ENCODE measurements at places on chromosomes 16 and 17.

DNA sequence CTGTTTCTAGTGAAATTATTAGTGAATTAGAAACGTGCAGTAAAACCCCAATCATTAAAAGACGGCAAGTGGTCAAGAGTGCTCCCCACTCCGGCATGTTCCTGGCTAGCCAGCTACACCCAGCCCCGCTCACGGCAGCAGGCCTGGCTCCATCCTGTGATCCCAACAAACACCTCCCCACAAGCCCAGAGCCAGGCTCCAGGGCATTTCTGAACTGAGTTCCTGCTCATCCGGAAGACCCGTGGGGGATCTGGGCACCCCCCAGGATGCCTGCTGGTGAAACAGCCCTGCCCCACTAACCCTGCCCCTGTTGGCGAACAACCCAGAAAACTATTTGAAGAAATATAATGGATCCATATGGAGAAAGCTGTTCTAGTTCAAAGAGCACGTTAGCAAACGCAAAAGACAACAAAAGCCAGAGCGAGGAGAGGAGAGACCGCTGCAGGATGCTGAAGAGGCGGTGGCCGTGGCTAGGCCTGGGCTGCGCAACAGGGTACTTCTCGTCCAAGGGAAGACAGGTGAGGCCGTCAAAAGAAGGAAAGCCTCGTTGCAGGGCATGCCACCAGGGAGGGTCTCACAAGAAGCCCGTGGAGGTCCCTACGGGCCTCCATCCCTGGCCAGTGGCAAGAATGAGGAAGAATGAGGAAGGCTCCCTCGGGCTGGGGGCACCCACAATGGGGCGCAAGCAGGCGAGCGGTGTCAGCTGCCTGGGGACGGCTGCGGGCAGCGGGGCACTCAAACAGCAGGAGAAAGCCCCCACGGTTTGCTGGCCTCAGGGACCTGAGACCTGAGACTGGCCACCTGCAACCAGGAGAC is 19.2 kb downstream of the SLC16A3 start:
- DNase-seq, result no peak

DNA sequence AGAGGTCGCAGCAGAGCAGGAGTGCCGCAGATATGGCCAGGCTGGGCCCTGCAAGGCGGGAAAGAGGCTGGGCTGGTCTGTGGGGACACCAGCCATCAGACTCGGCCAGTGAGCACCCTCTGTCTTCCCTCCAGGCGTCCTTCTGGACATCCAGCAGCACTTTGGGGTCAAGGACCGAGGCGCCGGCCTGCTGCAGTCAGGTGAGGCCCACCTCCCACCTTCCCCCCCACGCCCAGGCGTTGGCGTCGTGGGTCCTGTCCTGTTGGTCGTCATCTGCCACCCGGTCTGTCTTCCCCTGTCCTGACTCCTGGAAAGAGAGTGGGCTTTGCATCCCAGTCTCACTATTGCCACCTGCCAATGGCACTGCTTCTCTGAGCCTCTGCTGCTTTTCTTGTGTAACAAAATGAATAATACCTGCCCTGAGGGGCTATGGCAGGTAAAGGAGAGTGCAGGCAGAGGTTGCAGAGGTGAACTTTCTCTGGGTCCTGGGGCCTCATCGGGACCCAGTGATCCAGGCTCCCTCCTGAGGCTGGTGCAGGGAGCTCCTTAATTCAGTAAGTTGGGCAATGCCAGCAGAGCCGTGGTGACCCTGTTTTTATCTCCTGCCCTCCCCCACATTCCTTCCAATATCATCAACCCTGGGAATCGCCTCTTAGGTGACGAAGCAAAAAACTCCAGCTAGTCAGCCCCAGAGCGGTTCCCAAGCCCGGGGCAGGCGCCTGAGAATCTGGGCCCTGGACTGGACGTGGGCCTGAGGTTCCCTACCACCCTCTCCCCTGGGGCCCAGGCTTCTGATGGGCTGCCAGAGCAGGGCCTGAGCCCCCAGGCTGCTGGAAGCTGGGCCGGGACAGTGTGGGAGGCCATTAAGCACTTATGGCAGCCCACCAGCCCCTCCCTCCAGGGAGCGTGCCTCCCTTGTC is 14.7 kb downstream of the SPNS2 start:
- DNase-seq, result no peak

DNA sequence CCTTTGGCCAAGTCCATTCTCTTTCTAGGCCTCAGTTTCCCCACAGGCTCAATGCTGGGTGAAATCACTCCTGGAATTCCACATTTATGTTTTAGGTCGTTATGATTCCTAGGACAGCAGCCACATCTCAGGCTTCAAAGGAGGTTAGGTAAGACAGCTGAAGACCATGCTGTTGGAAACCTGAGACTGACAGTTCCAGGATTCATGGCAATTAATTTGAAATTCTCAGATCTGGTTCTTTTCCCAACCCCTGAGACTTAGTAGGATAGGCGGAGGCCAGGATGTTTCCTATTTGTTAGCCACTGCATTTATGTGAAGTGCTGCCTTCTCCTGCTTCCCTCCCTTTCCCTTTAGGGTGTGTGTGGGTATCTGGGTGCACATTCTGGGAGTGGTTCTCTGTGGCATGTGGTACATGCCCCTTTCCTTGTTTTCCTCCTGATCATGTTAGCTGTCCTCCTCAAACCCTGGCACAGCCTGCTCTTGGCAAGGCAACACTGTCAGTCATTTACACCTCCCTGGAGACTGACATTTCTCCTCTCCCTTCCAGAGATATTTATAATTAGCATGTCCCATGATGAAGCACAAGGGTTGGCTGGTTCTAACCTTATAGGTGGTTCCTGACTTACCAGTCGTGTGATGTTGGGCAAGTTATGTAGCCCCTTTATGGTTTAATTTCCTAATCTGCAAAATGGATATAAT is 91.4 kb upstream of the SALL1 start:
- DNase-seq, result no peak

DNA sequence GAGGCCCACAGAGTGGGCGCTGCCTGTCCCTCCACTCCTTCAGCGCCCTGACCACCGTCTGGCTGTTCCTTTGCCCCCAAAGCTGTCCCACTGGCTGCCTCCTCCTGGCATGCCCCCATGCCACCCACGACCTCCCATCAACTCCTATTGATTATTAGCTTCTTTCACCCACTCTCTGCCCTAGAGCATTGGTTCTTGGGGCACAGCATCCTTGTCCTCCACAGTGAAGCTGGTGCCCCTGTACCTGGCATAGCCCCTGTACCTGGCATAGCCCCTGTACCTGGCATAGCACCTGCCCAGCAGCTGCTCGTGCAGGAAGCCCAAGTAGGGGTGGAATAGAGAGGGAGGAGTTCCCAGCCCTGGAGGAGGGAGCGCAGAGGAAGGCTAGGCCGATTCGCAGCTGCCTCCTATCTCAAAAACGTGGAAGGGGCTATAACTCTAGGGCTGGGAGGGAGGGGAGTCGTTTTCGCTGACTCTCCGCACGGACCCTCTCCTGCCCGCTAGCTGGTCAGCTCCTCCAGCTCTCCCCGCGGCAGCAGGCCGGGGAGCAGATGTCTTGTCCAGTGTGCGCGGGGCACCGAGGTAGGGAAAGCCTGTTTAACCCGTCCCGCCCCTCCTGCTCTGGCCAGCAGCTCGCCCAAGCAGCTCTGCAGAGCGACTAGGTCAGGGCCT is 5.7 kb upstream of the ACTG1 start:
- DNase-seq, result no peak

- no peak for DNase-seq
Observed at GRCh38 chr16:23407436-23408127, 45.4 kb downstream of the COG7 start.

DNA sequence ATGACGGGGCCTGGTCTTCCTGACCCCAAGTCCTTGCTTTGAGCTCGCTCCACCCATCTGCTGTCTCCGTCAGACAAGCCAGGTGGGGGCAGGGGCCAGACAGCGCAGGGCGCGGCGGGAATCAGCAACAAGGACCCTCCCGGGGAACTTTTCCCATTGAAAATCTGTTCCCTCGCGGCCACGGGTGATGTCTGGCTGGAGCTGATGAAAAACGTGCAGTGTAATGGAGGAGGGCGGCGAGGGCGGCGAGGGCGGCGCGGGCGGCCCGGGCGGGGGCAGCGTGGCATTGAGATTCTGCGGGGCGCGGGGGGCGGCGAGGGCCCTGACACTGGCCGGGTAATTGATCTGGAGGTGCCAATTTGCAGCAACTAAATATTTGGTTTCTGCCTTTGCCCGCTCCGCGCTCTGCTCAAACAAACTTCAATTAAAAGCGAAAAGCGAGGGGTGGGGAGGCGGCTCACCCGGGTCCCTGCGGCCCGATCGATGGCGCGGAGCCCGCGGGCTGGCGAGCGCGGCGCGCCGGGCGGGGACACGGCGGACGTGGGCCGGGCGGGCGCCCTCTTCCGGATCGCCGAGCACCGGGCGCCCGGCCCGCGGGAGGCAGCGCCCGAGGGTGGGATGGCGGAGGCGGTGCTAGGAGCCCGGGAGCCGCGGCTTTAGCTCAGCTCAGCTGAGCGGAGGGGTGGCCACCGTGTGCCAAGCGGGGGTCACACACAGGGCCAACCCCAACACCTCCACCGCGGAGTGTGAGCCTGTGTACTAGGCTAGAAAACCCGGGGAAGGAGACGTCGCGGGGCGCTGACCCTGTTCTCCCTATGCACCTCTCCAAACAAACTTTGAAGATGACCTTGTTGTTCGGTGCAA is 32.4 kb downstream of the DCAKD start:
- peak; percentile 50 for DNase-seq

GRCh38 chr17:79971651-79972050 is 64.0 kb downstream of the TBC1D16 start:
- DNase-seq, result no peak

- DNase-seq, result no peak
Observed at GRCh38 chr17:47704736-47705135, 10.8 kb downstream of the TBKBP1 start.

Measured in stimulated activated CD4-positive, alpha-beta T cell treated with anti-CD3 and anti-CD28 coated beads, Interleukin-4, amount 100 ng/mL, for 4 hours (primary cell).